ENCODE measurements at places on chromosomes 6 and 20.

DNA sequence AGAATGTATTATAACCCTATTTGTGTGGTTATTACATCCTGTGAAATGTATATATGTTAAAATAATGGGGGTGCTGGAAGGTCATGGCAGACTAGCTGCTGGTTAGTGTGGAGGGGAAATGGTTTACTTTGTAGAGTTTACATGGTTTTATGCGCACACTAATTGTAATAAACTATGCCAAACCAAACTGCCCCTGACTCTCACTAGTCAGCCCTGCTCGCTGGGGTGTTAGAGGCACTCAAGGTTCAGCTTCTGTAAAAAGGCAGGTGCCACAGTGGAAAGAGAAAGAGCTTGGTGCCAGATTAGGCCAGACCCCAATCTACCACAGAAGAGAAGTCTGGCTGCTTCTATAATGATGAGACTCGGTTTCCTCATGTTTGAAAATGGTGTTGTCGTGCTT, 52.7 kb downstream of the GOPC start:
- no peak for DNase-seq

- DNase-seq = no peak
These were observed 19.8 kb downstream of the MTFR2 start for GRCh38 chr6:136230219-136230853.

GRCh38 chr20:667351-668034, 8.1 kb downstream of the SCRT2 start:
- peak; percentile 85 for DNase-seq

- no peak for DNase-seq
These were observed 242.0 kb upstream of the RSPO3 start for GRCh38 chr6:126876446-126876845.

DNA sequence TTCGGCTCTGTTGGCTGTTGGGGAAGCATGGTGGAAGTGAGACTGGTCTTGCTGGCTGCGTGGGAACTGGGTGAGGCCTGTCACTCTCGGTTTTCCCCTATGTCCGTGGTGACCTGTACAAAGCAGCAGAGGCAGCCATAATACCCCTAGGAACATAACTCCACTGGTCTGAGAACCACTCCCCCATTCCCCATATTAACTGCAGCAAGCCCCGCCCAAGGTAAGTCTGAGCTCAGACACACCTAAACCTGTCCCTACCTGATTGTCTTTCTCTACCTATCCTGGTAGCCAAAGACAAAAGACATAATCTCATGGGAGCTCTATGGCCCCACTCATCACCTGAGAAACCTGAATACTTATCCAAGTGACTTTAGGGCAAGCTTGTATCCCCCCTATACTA, 156.3 kb upstream of the PHACTR1 start:
- no peak for DNase-seq

DNA sequence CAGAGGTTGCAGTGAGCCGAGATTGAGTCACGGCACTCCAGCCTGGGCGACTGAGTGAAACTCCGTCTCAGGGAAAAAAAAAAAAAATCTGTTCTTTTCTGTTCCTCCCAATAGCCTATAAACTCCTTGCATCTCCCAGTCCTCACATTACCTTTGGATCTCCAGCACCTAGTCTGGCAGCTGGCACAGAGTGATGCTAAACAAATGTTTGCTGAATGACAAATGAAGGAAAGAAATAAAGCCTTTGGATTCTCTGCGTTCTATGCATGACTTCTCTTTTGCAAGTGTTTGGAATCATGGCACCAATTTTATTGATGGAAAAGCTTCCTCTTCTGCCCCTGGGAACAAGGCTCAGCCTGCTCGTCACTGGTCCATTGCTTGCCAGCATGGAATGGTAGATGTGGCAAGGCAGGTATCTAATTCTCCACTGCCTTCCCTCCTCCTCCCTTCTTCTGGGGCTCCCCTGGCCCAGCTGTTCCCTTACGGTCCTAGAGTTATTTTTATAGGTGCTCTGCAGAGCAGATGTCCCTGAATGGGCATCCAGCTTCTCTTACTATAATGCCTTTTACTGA, 53.6 kb upstream of the FYN start:
- DNase-seq = no peak

GRCh38 chr6:149852180-149852579, 12.0 kb downstream of the LRP11 start:
- DNase-seq = no peak

DNA sequence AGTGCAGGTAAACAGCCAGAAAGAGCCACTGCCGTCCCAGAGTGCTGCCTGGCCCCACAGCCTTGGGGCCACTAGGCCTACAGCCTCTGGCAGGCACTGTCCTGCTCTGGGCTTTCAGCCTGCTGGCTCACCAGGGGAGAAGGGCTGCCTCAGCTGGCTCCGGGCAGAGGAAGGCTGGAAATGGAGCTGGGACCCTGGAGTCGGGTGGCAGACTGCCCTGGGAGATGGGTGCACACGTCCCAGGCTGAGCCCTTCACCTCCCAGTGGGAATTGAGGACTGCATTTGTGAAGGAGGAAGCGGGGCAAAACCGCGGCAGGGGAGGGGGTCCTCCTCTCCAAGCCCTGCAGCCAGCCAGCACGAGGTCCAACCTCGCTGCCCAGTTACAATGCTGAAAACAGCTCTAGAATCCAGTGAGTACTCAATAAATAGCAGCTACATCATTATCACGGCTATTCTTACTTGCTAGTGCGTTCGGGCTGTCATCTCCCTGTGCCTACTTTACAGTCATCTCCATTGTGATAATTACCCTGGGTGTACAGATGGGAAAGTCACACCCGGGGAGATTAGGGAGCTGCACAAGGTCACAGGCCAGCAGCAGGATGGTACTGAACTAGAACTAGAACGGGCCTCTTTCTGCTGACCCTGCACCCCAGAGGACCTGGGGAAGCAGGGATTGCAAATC, 13.1 kb downstream of the ACSS1 start:
- DNase-seq = peak; percentile 80

DNA sequence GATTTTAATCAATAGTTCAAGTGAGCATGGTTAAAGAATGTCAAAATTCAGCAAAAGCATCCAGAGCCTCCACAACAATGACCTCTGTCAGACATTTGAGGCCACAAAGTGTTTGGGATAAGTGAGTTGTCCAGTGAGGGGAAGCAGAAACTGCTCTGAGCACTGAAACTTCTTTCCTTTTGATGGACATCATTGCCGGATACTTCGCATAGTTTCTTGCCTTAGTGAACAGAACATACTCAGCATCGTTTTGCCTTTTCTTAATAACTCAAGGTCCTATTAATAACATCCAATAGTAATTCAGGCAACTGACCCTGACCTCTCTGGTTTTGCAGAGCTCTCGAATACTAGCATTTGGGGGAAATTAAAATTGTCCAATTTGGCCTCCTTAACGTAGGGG, 78.6 kb downstream of the EDN3 start:
- DNase-seq = no peak

GRCh38 chr6:137020776-137021175, 24.0 kb downstream of the IL20RA start:
- no peak for DNase-seq

GRCh38 chr6:157107915-157108651, 215.2 kb downstream of the TMEM242 start:
- no peak for DNase-seq
